ENCODE measurements at places on chromosomes 3 and 15.

GRCh38 chr3:186235554-186235953, 126.5 kb downstream of the DGKG start:
- DNase-seq, result no peak

- DNase-seq, result no peak
Measured at GRCh38 chr3:41169023-41169422, 30.3 kb upstream of the CTNNB1 start.

GRCh38 chr15:68487087-68487843, 55.3 kb upstream of the ITGA11 start:
- no peak for DNase-seq

GRCh38 chr15:56261854-56262509, 18.3 kb upstream of the RFX7 start:
- no peak for DNase-seq
